ENCODE measurements at places on chromosomes 3 and 15.

DNA sequence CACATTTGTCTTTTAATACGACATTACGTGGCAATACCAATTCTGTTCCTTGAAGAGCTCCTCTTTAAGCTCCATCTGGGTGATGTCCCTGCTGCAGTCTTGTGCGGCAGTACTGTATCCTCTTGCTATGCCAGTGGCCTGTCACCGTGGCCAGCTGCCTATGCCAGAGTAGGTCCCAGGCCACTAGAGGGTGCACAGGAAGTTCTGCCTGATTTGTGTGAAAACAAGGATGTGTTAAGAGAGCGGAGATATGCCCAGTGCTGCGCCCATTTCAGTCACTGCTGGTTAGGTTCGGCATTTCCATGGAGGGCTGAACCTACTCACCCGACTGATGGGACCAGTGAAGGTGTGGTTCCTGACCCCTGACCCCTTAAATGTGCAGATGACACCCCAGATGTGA, 25.2 kb downstream of the NIPA1 start:
- DNase-seq = no peak

DNA sequence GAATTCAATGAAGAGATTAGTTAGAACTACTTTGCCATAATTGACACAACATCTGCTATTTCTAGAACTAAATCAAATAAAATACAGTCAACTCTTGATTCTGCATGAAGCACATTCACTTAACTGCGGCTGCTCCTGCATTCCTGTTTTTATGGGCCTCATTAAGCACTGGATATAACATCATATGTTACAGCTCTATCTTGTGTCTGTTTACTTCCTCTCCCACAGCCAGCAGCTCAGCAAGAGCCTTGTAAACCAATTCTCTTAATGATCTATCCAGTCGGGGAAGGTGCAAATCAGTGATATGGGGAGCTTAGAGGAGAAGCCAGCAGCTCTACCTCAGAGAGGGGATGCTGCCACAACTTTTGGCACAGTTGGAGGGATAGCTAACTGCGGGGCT, 329.2 kb downstream of the ARRDC4 start:
- no peak for DNase-seq

- DNase-seq = no peak
These were observed 1119.0 kb downstream of the NAALADL2 start for GRCh38 chr3:175977968-175978752.

DNA sequence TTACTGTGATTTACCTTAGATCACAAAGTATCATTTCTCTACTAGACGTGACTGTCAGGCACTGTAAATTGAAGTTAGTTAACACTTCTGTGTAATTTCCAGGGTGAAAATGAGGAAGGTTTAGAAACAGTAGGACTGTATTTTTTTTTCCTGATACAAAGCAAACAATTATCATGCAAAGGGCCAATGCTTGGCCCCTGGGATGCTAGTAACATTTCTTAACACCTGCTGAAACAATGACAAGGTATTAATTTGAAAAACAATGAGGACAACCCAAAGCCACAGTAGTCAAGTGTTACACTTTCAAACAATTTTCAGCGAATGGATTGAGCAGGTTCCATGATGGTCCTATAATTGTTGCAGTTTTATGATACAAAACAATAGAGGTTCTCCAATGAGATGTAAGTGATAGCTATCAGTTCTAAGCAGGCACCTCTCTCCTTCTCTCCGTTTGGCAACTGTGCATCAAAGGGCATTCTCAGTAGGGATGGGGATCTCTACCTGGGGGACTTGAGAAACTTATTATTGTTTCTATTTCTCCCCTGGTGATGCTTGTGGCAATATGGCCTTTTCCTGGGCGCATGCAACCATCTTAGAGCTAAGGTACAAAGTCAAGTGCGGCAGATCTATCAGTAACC, 65.9 kb upstream of the FEZF2 start:
- no peak for DNase-seq

GRCh38 chr3:10194328-10195071, 29.8 kb downstream of the IRAK2 start:
- peak; percentile 16 for DNase-seq

GRCh38 chr3:88321363-88322050, 171.7 kb downstream of the C3orf38 start:
- no peak for DNase-seq

DNA sequence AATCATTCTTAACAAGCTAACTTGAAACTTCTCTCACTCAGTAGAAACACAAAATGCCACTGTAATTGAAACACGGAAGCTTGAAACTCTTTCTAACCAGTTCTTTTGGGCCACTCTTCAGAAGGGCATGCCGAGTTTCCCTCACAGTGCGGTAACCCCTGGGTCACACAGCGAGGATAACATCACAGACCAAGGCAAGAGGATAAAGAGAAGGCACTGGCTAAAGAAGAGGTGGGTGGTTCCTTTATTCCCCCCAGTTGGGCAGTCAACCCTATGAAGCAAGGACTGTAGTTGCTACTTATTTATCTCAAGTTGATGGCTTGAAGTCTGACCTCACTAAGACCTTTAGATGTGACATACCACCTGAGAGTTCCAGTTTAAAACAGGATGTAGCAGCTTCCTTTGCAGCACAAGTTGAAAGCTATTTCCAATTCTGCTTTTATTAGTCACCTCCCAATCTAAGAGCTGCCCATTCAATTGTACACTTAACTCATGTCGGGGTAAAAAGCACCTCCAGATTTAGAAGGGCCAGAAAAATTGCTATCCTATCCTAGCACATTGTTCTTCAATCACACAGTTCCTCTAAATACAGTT, 272.4 kb downstream of the TIGIT start:
- no peak for DNase-seq

GRCh38 chr3:79461129-79461792, 306.5 kb downstream of the ROBO1 start:
- no peak for DNase-seq

- no peak for DNase-seq
These were observed 89.6 kb downstream of the FAM43A start for GRCh38 chr3:194775266-194775665.

DNA sequence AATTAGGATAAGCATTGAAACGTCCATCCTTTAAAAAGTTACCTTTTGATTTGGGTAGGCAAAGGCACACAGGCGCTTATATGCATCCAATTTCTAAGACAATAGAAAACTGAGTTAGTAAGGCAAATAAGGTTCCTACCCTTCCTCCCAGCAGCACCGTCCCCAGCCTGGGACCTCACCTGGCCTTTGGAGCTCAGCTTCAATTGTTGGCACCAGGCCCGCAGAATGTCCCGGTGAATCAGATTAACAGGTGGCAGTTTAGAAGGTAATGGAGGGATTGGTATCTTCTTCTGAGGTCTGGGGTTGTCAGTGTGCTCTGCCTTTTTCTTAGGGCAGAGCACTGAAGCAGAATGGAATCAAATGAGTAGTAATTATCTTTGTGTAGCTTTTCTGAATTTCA, 5.7 kb downstream of the DPPA4 start:
- no peak for DNase-seq

DNA sequence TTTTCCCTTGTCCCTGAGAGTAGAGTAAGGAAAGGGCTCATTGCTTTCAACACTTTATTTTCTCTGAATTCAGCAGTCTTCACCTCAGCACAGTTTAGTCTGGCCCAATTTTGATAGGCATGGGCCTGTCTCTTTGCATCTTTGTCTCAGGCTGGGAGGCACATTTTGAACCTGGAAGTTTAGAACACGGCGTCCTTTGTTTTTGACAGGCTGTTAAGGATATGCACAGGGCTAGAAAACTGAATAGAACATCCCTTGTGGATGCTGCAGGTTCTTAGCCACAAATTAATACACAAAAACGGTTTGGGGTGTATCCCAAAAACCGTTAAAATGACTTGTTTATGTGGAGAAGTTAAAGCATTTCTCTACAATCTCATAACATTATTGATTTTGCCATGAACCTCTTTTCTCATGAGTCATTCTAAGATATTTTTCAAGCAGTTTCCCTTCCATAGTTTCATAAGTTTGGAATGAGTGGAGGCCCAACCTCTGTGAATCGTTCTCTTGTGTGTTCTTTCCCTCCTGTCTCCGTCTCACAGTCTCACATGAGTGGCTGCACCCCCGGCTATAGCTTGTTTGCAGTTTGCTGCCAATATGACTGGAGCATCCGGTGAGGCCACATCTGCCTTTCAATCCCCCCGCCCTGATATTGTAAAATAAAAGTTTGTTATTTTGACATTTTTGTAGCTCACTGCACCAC, 192.9 kb upstream of the EIF1B start:
- DNase-seq = no peak

- DNase-seq = no peak
These were observed 98.0 kb upstream of the RORA start for GRCh38 chr15:61327019-61327631.

DNA sequence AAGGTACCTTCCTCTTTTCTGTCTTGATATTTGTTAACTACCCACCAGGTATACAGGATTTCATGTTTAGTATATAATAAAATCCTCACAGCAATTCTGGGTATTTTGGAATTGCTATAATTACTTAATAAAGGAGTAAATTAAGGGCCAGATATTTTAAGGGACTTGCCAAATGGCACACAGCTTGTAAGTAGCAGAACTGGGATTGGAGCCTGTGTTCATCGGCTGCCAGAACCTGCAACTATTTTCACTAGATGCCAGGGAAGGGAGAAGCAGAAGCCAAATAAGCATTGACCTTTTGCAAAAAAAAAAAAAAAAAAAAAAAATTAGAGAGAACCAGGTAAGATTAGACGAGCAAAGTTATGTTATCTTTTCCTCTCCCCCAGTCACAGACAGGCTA, 683.3 kb upstream of the CADM2 start:
- DNase-seq = no peak

- no peak for DNase-seq
These were observed 326.9 kb upstream of the DNAJC19 start for GRCh38 chr3:181316482-181316881.

DNA sequence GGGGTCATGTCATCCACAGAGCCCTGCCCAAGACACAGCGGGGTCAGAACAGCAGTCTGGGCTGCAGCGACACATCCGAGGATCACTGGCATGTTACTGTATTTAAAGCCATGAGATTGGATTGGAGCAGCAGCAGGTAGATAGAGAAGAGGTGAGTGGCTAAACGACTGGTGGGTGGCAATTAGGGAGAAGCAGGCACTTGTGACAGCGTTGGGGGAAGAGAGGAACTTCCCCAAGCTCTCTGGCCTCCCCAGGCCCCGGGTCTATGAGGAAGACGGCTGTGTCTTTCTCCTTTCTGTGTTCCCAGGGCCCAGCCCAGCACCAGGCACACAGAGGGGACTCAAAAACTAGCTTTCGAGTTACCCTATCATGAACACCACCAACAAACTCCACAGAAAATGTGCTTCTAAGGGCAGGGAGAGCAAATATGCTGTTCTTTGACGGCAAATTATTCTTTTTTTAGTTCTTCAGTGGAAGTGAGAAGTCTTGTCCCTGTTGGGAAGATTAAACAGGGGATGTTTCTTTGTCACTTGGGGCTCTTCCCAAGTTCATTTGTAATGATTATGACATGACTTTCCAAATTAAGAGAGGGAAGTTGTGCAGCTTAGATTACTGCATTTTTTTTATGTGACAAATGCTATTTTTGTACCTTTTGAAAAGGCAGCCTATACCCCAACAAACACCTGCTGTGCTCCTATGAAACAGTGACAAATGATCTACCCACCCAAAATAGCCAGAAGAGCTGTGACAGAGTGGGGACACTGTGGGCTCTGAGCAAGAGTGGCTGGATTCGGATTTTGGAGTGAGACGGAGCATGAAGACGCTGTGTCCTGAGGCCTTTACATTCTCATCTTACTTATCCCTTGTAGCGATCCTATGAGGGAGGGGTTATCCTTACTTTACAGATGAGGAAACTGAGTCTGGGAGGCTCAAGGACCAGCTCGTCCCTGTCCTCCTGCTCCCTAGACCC, 7.2 kb upstream of the SYNM start:
- no peak for DNase-seq

DNA sequence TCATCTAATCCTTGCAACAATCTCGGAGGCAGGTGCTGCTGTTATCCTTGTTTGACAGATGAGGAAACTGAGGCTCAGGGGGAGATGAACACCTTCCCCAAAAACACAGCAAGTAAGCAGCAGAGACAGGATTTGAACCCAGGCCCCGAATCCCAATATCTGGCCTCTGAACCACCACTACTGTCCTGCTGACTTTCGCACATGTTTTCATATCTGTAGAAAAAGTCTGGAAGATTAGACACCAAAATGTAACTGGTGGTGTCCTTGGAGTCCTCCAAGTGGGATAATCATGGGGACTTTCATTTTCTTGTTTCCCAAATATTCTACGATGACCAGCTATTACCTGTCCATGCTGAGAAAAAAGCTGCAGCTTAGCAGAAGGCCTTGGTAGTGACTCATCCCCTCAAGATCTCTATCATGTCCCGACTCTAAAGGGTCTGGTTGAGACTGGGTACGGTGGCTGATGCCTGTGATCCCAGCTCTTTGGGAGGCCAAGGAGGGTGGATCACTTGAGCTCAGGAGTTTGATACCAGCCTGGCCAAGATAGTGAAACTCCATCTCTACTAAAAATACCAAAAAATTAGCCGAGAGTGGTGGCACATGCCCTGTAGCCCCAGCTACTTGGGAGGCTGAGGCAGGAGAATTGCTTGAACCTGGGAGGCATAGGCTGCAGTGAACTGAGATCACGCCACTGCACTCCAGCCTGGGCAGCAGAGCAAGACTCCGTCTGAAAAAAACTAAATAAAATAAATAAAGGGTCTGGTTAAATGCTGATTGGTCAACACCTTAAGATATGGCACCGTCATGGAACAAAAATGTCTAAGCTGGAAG, 8.6 kb downstream of the IRAK2 start:
- no peak for DNase-seq

DNA sequence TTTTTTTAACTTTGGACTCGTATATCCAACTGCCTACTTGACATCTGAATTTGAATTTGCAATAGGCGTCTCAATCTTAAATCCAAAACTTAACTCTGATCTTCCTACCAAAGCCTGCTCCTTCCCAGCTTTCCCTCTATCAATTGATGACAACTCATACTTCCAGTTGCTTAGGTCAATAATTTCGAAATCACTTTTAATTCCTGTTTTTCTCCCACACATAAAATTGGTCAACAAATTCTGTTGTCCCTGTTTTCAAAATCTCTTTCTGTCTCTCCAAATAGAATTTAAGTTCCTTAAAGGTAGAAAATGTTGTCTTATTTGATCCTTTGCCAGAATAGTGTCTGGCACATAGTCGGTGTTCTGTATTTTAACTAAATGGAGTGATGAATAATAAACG, 332.4 kb downstream of the SATB1 start:
- DNase-seq = no peak

DNA sequence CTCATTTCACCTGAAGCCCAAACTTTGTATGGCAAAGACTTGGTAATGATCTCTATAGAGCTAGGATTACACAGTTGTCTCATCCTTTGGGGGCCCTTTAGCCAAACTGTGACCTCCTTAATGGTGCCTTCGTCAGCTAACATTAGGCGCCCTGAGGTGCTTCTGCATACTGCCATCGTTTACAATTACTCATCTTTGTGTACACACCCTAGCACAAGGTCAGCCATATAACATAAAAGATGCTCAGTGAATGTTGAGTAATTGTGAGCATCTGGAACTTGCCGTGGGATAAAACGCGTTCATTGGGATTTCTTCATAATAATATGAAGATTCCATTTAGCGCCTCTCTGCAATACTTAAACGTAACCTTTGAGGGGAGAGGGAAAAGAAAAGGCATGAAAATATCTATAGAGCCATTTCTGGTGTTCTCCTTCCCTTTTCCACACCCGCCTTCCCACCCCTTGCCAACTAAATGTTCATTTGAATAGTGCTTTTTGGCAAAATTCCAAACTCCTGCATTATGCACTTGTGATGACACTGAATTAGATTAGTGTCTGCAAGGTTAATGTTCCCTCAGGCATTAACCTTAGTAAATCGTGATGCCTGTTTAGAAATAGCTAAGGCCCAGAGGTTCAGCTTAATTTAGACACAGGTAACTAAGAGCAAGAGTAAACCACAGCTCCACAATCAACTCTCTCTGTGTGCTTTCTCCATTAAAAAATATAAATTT, 990 bp upstream of the ZNF148 start:
- DNase-seq = no peak

Data from stimulated activated CD8-positive, alpha-beta memory T cell treated with anti-CD3 and anti-CD28 coated beads, Interleukin-7, amount 100 ng/mL, for 1 hour (primary cell).